ENCODE measurements at places on chromosomes 13 and 19.

DNA sequence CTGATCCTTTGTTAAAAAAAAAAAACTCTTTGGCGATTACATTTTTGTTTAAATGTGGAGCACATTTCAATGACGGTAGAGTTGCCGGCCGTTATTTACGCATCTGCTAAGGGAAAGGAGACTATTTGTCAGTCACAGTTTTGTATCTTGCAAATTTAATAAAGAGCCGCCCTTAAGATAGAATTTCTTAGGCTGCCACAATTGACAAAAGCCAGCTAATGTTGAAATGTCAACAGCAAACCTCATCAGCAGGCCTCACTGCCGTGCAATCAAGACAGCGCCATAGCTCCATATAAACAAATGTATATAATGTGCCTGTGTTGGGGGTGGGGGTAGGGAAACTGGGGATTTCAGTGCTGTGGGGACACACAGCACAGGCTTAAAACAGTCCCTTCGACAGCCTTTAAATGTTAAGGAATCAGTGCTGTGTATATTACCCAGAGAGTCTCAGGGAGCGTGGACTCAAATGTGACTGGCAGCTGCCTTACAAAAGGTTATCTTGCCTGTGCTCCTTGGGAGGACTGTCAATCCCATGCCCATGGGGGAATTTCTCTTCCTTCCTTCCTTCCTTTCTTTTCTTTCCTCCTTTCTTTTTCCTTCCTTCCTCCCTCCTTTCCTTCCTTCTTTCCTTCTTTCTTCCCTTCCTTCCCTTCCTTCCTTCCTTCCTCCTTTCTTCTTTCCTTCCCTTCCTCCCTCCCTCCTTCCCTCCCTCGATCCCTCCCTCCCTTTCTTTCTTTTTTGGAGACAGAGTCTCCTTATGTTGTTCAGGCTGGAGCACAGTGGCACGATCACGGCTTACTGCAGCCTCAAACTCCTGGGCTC is 108.0 kb downstream of the URI1 start:
- no peak for DNase-seq

GRCh38 chr13:36630181-36630803 is 43.5 kb upstream of the SERTM1 start:
- DNase-seq = no peak

DNA sequence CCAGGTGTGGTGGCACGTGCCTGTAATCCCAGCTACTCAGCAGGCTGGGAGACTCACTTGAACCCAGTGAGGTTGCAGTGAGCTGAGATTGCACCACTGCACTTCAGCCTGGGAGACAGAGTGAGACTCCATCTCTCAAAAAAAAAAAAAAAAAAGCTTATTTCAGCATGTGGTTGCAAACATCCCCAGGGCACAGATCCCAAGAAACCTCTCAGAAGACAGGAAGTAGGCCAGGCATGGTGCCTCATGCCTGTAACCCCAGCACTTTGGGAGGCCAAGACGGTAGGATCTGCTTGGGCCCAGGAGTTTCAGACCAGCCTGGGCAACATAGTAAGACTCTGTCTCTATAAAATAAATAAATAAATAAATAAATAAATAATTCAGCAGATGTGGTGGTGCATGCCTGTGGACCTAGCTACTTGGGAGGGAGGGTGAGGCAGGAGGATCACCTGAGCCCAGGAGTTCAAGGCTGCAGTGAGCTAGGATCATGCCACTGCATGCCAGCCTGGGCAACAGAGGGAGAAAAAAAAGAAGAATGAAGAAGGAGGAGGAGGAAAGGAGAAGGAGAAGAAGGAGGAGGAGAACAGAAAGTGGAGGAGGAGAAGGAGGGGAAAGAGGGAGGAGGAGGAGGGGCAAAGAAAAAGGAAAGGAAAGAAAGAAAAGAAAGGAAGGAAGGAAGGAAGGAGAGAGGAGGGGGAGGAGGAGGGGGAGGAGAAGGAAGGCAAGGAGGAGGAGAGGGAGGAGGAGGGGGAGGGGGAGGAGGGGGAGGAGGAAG is 4.3 kb upstream of the LRRC8E start:
- DNase-seq = no peak

DNA sequence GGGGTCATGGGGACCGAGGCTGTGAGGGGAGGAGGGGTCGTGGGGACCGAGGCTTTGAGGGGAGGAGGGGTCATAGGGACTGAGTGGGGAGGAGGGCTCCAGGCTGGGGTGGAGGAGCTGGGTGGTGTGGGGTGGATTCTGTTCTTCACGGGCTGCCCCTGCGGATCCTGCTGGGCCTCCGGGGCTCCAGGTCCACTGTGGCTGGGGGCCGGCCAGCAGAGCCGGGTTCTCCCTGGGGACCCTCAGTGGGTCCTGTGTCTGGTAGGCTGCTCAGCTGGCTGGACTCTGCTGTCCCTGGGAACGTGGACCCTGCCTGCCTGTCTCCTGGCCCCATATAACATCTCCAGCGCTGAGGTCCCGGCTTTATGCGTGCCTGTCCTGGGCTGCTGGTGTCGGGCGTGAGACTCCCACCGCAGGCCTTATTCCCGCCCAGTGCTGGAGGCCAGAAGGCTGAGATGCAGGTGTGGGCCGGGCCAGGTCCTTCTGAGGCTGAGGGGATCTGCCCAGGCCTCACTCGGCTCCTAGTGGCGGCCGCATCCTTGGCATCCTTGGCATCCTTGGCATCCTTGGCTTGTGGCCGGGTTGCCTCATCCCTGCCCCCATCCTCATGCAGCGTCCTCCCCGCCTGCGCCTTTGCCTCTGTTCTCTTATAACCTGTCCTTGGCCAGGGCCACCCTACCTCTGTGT is 19.8 kb upstream of the GNA15 start:
- no peak for DNase-seq

GRCh38 chr19:46911456-46911855 is 50.7 kb downstream of the ARHGAP35 start:
- no peak for DNase-seq

DNA sequence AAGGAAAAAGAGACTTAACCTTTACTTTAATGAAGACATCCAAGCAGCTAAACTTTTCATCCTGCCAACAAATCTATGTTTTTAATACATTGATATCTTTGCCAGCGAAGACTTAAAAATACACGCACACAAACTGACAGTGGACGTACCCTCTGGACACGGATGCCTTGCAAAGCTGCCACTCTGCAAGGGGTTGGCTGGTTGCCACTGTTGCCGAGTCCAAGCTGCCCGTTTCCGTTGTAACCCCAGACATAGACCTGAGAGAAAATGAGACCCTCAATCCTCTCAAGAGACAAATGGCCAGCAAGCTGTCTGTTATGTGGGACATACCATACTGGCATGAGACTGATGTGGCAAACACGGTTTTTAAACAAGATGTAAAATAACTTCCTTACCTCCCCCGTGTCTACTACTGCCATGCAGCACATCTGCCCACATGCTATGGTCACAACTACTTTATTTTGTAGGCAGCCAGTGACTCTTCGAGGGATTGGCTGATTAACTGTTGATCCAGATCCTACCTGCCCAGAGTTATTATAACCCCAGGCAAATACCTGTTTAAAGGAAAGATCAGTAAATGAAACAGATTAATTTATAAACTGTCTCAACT is 21.2 kb downstream of the RCBTB2 start:
- DNase-seq = no peak

- DNase-seq = no peak
Observed at GRCh38 chr19:8206147-8207087, 2.8 kb upstream of the CERS4 start.

- DNase-seq = no peak
Observed at GRCh38 chr13:73607489-73608156, 526.6 kb downstream of the KLF12 start.

GRCh38 chr13:100544866-100545683 is 43.5 kb downstream of the GGACT start:
- DNase-seq = no peak

DNA sequence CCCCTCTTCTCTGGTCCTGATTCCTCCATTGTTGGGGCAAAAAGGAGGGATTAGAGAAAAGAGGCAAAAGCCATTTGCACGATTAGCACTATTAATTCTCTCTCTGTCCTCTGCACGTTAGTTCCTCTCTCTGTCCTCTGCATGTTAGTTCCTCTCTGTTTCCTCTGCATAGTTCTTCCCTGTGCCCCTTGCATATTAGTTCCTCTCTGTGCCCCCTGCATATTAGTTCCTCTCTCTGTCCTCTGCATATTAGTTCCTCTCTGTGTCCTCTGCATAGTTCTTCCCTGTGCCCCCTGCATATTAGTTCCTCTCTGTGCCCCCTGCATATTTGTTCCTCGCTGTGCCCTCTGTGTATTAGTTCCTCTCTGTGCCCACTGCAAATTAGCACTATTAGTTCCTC is 847.2 kb upstream of the GPC6 start:
- no peak for DNase-seq

- DNase-seq = no peak
Observed at GRCh38 chr13:92463134-92463533, 763.5 kb upstream of the GPC6 start.

- no peak for DNase-seq
Observed at GRCh38 chr19:40687525-40688016, 2.9 kb downstream of the NUMBL start.
